ENCODE measurements at places on chromosomes 11 and 22.

DNA sequence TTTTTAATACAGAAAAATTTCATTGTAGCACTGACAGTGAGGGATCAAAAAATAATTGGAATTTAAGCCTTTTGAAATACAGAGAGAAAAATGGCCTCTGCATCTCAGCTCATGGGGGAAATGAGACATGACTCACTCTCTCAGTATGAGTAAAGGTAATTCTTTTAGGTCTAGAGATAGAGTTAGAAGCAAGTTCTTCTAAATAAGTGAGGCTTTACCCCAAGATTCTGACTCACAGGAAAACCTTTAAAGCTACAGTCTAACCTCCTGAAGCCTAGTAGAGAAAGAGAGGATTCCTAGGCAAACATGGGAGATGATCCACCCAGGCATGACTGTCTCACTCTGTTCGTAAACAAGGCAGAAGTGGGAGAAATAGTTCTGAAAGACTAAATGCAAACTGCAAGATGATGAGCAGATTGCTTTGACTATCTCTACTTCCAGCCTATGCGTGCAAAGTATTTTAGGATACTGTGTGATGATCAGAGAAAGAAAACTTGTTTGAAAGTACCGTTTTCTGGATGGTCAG lies 1003.3 kb upstream of the CCDC90B start:
- no peak for DNase-seq

GRCh38 chr11:57213342-57214097 lies 23.5 kb downstream of the APLNR start:
- no peak for DNase-seq

DNA sequence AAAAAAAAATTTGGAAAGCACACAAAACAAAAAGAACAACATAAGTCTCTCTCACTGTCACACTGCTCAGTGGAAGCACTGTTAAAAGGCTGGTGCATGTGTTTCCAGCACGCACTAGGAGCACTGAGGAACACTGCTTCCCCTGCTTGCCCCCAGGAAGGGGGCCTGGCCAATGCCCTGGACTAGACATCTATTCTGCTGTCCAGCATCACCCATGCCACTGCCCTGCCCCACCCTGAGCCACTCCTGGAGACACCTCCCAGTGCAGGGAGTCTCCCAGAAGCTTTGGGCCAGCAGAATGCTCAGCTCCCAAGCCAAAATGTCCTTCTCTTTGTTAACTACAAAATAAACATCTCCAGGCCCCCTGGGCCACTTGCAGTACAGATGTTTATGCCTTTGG lies 49.7 kb upstream of the EMID1 start:
- no peak for DNase-seq

DNA sequence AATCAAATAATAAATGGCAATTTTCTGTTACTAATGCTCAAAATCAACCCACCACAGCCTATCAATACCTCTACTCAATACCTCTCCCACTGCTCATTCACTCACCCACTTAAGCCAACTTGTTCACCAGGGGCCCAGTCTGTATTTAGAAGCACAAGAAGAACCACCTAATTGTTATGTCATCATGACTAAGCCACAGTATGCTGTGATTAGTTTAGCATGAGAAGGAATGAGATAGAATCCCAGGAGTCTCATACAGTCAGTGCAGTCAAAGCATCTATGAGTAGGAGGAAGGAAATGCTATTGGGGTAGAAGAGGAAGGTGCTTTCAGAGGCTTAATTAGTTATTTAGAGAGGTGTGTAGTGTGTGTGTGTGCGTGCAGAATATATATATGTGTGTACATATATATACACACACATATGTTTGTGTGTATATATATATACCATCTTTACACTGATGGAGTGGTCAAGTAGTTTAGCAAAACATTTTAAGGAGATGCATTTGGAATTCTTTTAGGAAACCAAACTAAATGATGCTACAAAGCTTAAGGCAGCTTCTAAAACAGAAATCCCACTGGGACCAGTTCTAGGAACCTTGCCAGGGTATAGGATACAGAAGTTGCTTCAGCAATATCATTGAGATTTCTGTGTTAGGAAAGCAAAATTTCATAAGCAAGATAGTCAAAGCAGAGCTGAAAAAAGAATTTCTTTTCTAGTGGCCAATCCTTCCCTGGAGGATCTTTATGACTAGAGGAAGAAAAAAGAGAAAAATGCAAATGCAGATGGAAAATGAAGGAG lies 27.5 kb downstream of the KCNA4 start:
- DNase-seq = no peak

- no peak for DNase-seq
Observed at GRCh38 chr11:61951484-61952135, 1.5 kb downstream of the BEST1 start.

DNA sequence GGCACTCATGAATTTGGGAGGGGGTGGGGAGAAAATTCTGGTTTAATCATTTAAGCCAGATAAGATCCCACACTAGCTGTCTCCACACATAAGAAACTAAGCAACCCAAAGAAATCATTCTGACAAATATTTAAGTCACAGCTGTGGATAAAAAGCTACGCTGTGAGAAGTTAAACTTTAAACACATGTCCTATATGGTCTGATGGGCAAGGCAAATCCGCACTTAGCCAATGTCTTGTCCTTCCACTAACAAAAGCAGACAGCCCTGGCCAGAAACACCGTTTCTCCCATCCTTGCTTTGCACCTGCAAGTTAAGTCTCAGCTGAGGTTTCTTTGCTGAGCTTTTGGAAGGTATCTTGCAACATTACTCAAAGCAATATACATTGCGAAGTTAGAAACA lies 68.0 kb downstream of the ETS1 start:
- DNase-seq = no peak

DNA sequence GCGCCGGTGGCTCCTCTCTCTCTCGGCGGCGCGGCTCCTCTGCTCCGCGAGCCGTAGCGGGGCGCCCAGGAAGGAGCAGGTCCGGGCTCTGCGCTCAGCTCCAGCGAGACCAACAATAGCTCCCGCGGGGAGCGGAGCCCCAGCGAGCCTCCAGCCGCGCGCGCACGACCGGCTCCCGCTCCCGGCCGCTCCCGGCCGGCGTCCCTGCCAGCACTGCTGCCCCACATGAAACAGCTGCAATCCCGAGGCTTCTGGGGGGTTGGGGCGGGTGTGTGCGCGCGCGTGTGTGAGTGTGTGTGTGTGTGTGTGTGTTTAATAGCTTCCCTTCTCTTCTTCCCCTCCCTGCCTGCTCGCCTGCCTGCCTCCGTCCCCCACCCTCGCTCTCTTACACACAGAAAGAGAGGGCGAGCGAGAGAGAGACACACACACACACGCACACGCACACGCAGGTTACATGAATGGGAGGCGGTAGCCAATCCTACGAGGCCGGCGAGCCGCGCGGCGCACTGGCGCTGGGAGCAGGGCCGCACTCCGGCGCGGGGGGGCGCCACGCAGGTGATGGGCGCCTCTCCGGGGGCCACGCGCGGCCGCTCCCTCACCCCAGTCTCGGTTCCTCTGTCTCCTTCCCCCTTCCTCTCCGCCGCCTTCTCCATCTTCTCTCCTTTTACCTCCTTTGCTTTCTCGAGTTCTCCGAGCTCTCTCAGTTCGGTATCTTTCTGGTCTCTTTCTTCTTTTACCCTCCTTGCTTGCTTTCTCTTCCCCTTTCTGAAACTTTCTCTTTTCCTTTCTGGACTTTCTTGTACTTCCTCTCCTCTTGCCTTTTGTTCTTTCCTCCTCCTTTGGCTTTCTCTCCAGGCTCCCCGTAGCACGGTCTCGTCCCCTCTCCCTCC lies at the start of gene TENM4:
Gene TENM4 (minus strand): TSS at position 460 of the 890 bp plus-strand sequence. CDS start 371,086 bp downstream, outside the sequence.
- no peak for DNase-seq

- no peak for DNase-seq
Observed at GRCh38 chr22:45481661-45482060, 21.0 kb upstream of the FBLN1 start.

GRCh38 chr11:19832086-19832750 lies 119.6 kb downstream of the NAV2 start:
- no peak for DNase-seq

GRCh38 chr11:86116386-86116726 lies 47.5 kb upstream of the PICALM start:
- no peak for DNase-seq

- no peak for DNase-seq
Observed at GRCh38 chr11:121508449-121508848, 55.7 kb upstream of the SORL1-AS1 start.

DNA sequence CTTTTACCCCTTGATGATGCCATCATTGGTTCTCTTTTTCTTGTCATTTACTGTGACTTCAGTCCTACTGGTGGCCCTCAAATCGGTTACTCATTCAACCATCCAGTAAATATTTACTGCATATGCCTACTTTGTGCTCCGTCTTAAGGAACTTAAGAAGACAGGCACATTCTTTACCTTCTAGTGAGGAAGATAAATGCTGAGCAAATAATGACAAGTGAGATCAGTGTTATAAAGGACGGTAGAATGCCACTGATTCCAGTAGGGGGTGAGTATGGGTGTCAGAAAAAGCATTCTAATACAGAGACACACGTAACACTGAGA lies 1.6 kb downstream of the ANKRD42 start:
- no peak for DNase-seq

DNA sequence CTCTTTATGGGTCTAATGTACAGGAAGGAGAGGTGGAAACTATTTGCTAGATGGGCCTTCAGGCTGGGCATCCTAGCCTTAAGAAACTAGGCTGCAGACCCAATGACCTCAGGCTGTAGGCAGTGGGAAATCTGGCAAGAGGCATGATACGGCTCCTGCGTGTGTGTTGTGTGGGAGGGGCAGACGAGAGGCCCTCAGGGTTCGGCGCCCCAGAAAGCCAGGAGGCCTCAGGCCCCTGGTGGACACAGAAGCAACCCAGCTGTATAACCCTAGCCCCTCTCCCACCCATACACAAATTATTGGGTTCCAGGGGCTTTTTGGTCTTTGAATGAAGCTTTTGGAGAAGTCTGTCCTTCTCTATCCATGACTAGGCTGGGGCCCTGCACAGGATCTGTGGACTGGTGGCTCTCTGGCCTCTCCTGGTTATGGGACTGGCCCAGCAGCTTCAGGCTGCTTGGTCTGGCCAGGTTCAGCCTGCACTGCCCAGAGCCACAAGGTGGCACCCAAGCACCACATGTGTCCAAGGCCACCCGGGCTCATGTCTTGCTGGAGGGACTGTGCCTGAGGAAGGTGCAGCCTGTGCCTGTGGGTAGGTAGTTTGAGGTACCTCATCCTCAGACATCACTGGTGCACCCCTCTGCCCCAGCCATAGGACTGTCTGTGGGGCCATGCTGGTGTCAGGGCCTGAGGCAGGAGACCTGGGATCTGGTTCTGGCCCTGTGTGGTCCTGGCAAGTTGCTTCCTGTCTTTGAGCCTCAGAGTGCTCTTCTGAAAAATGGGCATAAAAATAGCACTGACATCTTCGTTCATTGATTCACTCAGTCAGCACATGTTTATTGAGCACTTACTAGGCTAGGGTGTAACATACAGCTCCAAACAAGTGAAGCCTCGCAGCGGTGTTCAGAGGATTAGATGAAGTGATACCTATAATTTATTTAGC lies 87.5 kb downstream of the RRM1 start:
- peak; percentile 28 for DNase-seq

DNA sequence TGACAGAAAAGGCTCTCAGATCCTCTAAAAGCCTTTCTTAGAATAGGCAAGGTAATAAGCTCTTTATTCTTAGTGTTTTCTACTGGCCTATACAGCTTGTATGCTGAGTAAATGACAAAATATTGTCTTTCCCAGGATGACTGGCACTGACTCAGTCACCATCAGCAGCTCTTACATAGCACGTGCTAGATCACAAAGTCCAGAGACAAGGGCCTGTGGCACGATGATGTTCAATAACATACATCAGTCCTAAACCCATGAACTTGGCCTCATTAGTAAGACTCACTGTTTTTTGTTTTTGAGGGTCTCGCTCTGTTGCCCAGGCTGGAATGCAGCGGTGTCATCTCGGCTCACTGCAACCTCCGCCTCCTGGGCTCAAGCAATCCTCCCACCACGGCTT lies 42.7 kb downstream of the CELF1 start:
- no peak for DNase-seq

DNA sequence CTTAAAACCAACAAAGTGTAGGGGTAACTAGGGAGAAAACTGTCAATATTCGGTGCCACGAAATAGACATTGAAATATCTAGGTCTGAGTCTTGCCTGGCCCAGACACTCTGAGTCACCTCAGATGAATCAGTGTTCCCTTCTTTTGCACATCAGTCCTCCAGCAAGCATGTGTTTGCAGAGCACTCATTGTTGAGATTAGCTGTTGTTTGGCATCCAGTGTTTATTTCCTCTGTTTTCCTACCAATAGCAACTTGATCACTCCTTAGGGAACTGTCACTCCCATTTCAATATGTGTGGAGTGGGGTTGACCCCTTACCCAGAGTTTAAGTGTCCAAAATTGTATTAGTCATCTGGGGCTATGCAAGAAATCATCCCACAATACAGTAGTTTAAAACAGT lies 4.7 kb upstream of the ASCC2 start:
- DNase-seq = no peak

DNA sequence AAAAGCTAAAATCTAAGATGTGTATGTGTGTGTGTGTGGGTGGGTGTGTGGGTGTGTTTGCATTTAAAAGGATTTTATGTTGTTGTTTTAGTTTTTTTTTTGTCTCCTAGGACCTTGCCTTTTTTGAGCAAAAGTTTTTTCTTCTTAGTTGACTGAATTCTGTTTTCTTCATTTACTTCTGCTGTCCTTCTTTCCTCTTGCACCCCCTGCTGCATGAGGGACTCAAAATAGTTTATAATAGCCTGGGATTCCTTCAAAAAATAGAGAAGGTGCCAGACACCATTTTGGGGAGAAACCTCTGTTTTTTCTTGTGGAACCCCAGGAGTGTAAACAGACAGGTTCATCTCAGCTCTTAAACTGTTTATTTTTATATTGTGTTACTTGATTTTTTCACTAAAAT lies 817.7 kb downstream of the TBC1D22A start:
- DNase-seq = no peak

DNA sequence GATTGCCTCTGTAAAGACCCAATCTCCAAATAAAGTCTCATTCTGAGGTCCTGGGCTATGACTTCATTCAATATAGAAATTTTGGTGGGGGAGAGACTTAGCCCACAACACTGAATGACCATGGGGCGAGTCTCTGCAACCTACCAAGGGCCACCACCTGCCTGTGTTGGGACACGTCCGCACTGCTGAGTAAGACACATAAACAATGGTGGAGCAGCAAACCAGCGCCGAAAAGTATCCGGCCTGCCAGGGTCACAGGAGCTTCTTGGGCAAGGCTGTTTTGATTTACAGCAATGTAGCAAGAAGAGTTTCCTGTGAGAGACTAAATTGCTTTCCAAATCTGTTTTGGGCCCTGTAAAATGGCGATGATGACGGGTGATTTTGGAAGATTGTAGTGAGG lies 122.3 kb downstream of the SHANK2 start:
- DNase-seq = no peak

DNA sequence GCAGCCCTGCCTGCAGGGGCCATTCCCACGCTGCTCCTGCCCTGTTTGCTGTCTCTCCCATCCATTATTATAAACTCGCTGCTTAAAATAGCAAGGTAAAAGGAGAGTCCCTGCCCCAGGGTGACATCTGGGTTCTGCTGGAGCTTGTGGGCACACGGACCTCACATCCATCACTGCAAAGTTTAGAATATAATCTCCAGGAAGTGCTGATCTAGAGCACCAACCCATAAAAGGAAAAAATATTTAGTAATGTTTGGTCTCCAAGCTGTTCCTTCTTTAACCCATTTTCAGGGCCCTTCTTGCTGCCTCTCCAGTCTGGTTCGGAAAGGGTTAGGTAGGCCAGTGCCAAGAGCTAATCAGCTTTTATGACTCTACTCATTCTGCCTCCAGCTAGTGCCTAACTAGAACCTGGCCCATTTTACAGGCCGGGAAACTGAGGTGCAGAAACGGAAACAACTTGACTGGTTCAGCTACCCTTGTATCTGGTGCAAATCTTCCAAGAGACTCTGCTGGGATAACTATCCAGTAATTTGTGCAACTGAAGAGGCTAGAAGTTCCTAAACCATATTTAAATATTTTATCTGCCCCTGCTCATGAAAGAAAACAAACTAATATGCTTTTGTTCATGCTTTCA lies 37.5 kb downstream of the IRAG1 start:
- DNase-seq = no peak

Data from NCI-H2107 (cell line).